Regular cardiac myocyte (primary cell): ENCODE measurements at places on chromosomes 5 and 9. TPM values are rescaled to one million over a fixed set of nuclear protein-coding genes. Genes with fewer than 3 reads are reported as not detected.

PLEKHG4B gene
- total RNA-seq, result 0.28 and 0.38 TPM in 2 replicates

ROPN1L gene
- 0.28 and 0.38 TPM in 2 replicates for total RNA-seq

MLANA gene
- not detected in 2 replicates for total RNA-seq

C7 gene
- total RNA-seq, result 0.96 and 24.8 TPM in 2 replicates
